ENCODE measurements at places on chromosomes 2 and 18. TPM values are rescaled to one million over a fixed set of nuclear protein-coding genes. Genes with fewer than 3 reads are reported as not detected.

- DNase-seq, result no peak
These were observed 69.3 kb downstream of the LBH start for GRCh38 chr2:30300456-30301221.

- no peak for DNase-seq
These were observed 80.7 kb downstream of the CYRIA start for GRCh38 chr2:16584824-16585540.

IL18RAP gene
- total RNA-seq, result 0.14 TPM

- DNase-seq, result no peak
These were observed 317.2 kb upstream of the CDH2 start for GRCh38 chr18:28494151-28494550.

DNA sequence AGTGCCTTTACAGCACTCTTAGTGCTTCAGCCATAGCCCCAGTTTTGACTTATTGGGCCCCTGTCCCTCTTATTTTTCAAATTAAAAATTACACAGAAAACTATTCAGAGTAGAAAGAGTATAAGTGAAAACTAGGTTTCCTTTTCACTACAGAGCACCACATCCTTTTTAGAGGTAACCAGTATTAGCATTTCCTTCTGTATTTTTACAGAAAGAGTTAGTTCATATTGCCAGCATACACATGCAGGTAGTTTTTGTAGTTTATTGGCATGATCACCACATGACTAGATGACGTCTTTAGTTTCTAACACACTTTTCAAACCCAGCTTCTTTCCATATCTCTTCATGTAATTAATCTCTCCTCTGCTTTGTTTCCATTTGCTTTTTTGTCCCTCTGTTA is 66.4 kb downstream of the UBE2E3 start:
- no peak for DNase-seq

DNA sequence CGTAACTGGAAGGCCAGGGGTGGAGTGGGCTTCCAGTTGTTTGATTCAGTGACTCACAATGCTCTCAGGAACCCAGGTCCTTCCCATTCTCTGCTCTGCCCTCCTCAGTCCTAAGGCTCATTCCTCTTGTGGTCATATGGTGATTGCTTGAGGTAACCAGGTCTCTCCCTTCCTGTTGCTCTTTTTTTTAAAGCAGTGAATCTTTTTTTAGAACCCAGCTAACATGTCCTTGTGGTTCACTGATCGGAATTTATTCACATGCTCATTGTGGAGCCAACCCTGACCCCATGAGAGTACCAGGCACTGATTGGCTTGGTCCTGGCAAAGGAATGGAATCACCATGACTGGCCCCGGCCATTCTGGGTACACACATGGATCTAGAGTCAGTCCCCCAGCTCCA is 7.4 kb downstream of the THNSL2 start:
- no peak for DNase-seq

DNA sequence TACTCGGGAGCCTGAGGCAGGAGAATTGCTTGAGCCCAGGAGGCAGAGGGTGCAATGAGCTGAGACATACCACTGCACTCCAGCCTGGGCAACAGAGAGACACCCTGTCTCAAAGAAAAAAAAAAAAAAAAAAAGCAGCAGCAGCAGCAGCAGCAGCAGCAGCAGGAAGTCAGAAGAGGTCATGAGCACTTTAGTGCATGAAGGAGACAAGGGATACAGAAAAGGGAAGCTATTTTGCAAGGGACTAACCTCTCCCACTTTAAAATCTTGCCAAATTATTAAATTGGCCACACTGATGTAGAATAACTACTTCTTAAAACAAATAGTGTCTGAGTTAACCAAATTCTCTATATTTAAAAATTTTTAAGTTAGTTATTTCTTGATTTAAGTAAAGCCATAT is 113.4 kb upstream of the PDE1A start:
- no peak for DNase-seq

- no peak for DNase-seq
These were observed 261.6 kb downstream of the LTBP1 start for GRCh38 chr2:33208400-33208799.

- no peak for DNase-seq
These were observed 277.1 kb upstream of the NRP2 start for GRCh38 chr2:205405194-205405593.

LINC00305 gene
- total RNA-seq, result not detected

DNA sequence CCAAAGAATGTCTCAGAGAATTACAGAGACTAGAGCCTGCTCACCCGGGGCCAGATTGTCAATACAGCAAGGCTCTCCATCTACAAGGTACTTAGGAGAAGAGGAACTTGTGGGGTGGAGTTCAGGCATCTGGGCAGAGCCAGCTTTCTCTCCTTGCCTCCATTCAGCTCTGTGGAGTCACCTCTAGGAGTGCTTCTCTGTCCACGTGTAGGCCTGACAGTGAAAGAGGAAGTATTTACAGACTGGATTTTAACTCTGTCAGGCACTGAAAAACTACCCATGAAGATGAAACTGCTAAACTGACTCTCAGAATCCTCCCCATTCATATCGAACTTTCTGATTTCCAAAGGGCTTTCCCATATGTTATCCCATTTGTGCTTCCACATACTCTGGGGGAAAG is 315.6 kb downstream of the SETBP1 start:
- DNase-seq, result no peak

- DNase-seq, result no peak
These were observed 660.1 kb upstream of the SLC8A1 start for GRCh38 chr2:41111836-41112627.

CTLA4 gene
- total RNA-seq, result 0.73 TPM

- DNase-seq, result no peak
These were observed 22.6 kb upstream of the PLEK start for GRCh38 chr2:68342470-68342869.

CNOT9 gene
- total RNA-seq, result 31.7 TPM

AQP12B gene
- not detected for total RNA-seq

Data from prostate gland (tissue), 2 donors.